ENCODE measurements at places on chromosomes 4 and X.

DNA sequence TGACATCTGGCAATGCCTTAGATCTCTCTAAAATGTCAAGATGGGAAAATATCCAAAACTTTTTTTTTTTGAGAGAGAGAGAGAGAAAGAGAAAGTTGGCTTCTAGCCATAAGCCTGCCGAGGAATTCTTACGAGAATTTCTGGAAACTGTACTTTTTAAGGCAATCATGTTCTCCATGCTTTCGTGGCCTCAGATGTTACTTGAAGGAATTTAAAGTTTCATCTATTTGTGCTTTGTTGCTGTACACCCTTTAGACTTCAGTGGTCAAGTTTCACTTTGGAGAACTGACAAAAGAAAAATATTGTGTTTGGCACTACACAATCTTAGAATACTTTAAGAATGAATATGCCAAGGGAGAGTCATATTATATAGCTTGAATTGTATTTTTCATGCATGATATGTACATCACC lies 53.9 kb downstream of the FAT4 start:
- no peak for DNase-seq

DNA sequence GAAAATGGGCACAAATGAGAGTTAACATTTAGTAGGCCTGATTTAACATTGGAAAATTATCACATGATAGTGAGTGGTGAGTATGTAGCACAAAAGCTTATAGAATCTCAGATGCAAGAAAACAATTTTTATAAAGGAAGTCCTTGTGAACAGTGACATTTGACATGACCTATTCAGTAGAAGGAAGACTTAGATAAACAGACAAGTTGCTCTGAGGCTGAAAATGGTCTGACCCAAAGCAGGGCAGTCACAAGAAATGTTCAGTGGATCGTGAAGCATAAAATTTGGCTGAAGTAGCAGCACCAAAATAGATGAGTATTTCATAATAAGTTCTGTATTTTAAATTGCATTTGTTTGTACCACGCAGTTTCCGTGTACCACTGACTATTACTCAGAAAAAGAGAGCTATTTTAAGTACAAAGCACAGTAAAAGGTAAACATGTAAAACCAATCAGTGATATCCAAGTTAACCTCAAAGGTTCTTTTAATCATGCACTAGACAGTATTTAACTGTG lies 605.7 kb upstream of the PABPC4L start:
- DNase-seq: no peak

DNA sequence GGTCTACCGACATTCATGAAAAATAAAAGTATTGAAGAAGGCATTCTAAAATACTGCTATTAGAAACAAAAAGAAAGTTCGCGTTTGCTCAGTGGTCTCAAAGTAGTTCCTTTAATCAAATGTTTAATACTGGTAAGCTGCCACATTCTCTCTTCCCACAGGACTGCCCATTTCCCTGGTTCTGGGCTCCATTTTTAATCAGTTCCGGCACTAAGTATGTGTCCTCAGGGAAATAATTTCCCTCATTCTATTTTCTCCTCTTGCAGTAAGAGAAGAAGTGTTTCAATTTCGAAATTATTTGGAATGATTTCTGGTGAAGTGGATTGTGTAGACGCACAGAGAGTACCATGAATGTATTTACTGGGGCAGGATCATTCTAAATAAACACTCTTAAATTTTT lies 17.5 kb downstream of the VCX3A start:
- no peak for DNase-seq

DNA sequence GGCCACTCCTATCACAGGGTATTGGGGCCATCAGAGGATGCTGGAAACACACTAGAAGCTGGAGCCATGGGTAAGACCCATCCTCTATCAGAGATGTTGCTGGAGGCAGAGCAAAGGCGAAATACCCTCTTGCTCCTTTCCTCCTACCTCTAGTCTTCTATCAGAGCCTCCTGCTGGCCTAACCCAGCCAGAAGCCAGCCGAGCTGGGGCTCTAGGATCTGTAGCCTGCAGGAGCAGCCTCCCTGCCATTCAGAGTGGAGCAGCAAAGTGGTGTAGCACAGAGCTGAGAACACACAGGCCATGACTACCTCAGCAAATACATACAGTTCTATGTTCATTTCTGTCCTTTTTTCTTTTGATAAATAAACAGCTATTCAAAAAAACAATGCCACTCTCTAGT lies 35.7 kb downstream of the GATB start:
- DNase-seq: no peak

DNA sequence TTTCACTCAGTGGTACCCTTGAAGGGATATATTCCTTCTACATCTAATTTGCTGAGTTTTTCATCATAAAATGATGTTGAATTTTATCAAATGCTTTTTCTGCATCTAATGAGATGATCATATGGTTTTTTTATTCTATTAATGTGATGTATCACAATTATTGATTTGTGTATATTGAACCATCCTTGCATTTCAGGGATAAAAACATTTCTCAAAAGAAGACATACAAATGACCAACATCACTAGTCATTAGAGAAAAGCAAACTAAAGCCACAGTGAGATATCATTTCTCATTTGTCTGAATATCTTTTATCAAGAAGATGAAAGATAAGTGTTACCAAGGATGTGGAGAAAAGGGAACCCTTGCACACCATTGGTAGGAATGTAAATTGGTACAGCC lies 65.7 kb upstream of the MXD4 start:
- DNase-seq: no peak

GRCh38 chr4:143455211-143455610 lies 58.3 kb upstream of the SMARCA5 start:
- no peak for DNase-seq

- DNase-seq: no peak
These were observed 200.8 kb upstream of the GIMD1 start for GRCh38 chr4:106569146-106570031.

DNA sequence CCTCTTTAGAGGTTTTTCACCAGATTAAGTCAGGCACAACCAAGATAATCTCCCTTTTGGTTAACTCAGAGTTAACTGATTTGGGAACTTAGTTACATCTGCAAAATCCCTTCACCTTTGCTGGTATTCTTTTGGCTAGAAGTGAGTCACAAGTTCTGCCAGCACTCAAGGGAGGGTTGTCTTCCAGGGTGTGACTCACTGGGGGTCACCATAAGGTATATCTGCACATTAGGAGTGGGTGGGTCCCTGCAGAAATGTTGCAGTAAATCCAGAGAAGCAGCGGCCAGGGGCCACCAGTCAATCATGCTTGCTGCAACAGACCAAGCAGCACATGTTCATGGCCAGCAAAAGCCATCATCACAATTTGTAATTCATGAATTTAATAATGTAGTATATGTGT lies 59.8 kb upstream of the MAML3 start:
- no peak for DNase-seq

DNA sequence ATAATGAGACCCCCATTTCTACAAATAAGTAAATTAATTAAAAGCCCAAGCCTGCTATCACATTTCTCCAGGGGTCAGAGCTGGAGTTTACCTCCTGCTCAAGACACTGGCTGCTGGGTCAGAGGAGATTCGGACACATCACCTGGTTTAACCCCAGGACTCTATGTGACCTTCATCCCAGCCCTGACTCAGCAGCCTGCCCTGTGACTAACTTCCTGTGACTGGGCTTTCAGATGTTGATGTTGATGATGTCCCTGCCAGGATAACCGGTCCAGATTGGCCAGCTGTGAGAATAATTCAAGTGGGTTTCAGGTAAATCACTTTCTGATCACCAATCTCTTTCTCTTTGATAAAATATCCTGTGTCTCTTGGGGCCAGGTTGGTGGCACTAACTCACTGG lies 102.4 kb upstream of the MAML3 start:
- DNase-seq: no peak

DNA sequence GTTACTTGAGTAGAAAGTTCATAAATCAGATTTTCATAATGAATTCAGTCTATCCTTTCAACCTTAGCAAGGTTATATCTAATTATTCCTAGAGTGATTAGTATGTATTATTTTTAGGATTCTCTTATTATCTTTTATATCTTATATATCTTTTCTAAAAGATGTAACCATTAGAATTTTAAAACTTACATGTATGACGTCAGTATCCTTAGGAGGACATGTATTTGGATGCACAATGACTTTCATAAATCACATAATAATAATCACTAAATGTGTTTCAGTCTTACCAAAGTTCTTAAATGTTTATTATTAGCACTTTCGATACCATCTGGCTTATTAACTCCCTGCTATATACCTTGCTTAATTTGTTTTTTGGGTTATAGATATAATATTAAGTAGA lies 1400.5 kb upstream of the IGFBP7 start:
- no peak for DNase-seq

Measured in SK-N-SH (cell line).